ENCODE measurements at places on chromosomes 16 and 17. TPM values are rescaled to one million over a fixed set of nuclear protein-coding genes. Genes with fewer than 3 reads are reported as not detected.

TMEM92 gene
- under 0.01 TPM for total RNA-seq

GFOD2 gene
- total RNA-seq = 9.1 TPM

NOL11 gene
- 23.3 TPM for total RNA-seq

ZNF19 gene
- 2.6 TPM for total RNA-seq

GNAO1 gene
- under 0.01 TPM for total RNA-seq

PIK3R6 gene
- not detected for total RNA-seq

MIEF2 gene
- 10.6 TPM for total RNA-seq

KRT33B gene
- total RNA-seq = 0.14 TPM

TEKT5 gene
- total RNA-seq = 0.14 TPM

TBC1D3 gene
- not detected for total RNA-seq

CHRNE gene
- 0.14 TPM for total RNA-seq

CCL17 gene
- not detected for total RNA-seq

C17orf100 gene
- 0.43 TPM for total RNA-seq

DYNC1LI2 gene
- 104 TPM for total RNA-seq

ACE gene
- total RNA-seq = 7.6 TPM

B9D1 gene
- 63.6 TPM for total RNA-seq

HS3ST3B1 gene
- 3.5 TPM for total RNA-seq

DYNLRB2 gene
- total RNA-seq = not detected

HIC1 gene
- total RNA-seq = 20.5 TPM

HS3ST3A1 gene
- 4.1 TPM for total RNA-seq
